ENCODE measurements at places on chromosomes 4 and X.

DNA sequence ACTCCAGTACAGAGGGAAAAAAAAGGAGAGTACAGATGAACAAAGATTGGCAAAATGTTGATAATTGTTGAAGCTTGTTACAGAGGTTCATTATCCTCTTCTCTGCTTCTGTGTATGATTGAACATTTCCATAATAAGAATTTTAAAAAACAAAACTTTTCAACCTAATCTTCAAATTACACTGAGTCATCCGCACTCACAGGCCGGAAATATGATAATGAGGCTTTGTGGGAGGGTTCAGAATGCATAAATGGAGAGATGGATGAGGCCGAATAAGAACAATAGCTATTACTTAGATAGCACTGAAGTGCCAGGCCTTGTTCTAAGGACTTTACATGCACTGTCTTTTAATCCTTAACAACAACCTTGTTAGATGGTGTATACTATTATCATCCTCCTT lies 4.6 kb upstream of the ERCC6L start:
- DNase-seq, result no peak

DNA sequence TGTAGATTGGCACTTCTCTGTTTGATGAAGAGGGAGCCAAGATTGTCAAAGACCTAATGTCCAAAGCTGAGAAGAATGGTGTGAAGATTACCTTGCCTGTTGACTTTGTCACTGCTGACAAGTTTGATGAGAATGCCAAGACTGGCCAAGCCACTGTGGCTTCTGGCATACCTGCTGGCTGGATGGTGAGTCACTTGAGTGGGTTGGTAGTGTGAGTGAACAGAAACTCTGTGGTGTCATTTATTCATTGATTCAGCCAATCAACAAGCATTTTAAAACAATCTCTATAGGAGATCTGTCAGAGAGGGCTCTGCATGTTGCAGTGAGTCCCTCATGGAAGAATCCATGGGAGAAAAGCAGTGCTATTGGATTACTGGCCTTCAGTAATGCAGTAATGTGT lies 16.3 kb downstream of the TAF9B start:
- DNase-seq, result no peak

- no peak for DNase-seq
Observed at GRCh38 chrX:129093706-129094105, 429.6 kb downstream of the SMARCA1 start.

- no peak for DNase-seq
Observed at GRCh38 chr4:163810755-163811154, 316.3 kb downstream of the TMA16 start.

- DNase-seq, result no peak
Observed at GRCh38 chr4:148557793-148558192, 115.6 kb upstream of the NR3C2 start.

DNA sequence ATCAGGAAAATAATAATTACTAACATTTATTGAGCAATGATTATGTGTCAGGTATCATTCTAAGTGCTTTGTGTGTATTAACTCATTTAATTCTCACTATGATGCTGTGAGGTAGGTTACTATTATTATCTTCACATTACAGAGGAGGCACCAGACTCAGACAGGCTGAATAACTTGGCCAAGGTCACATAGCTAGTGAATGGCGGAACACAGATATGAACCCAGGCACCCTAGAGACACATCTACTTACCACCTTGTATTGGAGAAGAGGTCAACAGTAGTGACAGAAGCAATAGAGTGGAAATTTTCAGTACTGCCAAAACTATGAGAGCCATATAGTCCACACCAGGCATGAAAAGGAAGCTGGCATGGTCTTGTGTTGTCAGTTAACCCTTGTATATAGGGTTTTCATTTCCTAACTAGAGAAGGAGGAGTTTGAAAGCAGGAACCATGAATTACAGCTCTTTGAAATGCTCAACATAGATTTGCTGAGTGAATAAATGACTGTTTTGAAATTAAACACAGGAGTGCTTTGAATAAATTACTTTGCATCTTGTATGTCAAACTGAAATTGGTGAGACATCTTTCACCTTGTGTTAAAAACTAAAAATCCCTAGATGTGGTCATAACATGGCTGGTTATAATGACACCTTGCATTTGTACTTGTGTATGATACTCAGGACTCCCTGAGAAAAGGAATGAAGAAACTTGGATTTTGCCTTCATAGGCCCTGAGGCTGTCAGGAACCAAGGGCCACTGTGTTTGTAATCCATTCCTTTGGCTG lies 71.8 kb downstream of the RTL9 start:
- no peak for DNase-seq

DNA sequence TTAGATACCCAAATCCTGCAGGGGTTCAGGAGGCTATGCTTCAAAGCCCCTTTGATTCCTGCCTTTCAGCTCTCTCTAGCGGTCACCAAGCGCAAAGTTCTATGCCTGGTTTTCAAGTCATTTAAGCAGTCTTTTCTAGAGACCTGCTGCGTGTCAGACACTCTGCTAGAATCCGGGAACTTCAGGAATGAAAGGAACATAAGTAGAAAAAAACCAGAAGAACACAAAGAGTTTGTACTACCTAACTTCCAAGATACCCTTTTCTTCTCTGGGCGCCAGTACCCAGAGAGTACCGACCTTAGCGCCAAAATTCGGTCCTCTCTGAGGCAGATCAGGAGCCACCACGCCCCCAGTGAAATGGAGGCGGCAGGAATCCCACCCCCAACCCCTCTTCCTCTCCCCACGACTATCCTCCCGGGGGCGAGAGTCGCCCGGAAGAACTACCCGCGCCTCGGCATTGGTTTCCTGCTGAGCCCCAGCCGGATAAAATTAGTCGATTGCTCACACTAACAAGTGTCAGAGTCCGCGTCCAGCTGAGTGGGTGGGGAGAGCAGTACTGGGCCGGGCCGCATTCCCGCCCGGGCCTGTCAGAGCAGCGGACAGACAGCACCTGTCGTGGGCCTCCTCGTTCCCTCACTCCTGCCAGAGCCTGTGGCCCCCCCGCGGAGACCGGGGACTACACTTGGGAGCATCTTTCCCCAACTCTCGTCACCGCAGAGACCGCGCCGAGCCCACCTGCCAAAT lies 78.8 kb downstream of the RLIM start:
- peak; percentile 18 for DNase-seq

- no peak for DNase-seq
Observed at GRCh38 chr4:102687982-102688433, 72.8 kb downstream of the MANBA start.

- no peak for DNase-seq
Observed at GRCh38 chr4:110106931-110107296, 91.5 kb downstream of the ELOVL6 start.

DNA sequence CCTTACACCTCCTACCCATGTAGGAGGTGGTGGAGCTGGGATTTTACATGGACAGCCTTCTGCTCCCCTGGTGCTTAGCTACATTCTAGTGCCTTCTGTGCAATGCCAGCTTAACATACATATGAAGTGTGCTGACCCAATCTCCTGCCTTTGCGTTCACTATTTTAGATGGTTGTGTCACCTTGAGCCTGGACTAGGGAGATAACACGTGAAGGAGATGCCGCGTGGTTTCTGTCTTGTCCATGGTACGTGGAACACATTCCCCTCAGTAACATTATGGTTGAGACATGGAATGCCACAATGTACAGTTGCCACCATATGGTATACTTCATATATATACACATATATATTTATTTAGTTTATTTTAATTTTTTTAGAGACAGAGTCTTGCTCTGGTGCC lies 54.0 kb downstream of the TBL1X start:
- no peak for DNase-seq

DNA sequence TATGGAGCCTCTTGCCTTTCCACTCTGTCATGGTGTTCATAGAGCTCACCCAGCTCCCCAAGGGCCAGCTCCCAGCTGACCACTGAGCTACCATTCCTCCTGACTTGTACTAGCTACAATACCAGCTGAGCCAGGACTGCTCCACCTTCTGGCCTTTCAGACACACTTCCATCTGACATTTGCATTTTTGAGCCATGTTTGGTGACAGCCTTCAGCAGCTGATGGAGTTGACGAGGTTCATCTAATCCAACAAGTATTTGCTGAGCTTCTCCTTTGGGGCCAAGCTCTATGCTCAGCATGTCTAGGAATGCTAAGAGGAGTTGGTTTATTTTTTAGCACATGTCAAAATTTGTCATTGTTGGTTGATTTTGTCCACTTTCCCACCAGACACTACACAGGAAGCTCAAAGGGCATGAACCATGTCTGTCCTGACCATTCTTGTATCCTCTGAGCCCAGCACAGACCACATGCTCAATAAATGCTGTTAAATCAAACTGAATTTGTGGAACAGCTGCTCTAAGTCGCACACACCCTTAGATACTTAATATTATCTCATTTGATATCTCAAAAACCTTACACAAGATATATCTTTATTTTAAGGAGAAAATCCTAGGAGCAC lies 142.6 kb upstream of the PPARGC1A start:
- no peak for DNase-seq

DNA sequence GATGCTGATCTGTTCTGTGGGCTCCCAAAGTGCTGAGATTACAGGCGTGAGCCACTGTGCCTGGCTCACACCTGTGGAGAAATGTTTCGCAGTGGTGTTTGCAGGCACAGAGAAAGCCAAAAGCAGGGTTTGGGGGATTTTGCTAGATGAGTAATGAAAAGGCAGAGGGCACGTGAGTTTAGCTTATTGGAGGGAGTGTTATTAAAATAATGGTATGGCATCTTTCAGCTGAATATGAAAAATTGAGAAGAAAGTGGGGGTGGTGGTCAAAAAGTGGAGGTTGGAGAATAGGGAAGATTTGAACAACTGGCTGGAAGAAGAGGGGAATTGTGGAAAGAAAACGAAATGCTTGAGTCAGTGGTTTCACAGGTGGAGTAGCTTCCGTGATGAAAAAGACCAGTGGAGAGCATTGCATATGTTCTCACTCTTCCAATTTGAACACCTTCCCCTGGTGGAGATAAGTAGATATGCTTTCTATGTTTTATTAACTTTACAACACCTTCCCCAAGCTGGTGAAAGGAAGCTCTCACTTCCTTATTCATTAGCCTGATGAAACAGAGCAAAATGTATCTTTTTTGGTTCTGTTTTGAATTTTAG lies 1.1 kb upstream of the CHST7 start:
- no peak for DNase-seq

GRCh38 chr4:8847331-8847730 lies 24.3 kb downstream of the HMX1 start:
- no peak for DNase-seq

DNA sequence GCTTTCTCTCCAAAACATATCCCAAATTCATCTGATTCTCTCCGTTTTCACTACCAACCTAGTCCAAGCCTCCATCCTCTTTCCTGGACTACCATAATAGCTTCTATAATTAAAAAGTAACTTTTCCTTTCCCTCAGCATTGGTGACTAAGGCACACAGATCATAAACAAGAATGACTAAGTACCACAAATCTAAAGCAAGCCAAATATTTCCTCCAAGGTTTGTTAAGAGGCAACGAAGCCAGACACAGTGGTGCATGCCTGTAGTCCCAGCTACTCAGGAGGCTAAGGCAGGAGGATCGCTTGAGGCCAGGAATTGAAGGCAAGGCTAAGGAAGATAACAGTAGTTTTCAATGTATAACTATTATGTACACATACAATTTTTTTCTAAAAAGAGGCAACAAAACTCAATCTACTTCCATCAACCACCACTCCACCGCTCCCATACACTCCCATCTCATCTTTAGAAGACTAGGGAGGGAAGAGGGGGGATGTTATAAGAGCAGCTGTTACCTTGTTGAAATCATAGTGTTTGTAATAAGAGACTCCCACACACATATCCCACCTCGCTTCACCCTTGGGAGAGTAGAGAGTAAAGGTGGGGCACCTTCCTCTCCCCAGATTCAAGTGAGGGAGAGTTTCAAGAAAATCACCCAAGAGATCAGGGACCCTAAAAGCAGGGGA lies 4.2 kb upstream of the JCHAIN start:
- DNase-seq, result no peak

GRCh38 chrX:48978226-48978625 lies 6.6 kb upstream of the KCND1 start:
- DNase-seq, result no peak

- DNase-seq, result no peak
Observed at GRCh38 chr4:11869191-11869870, 440.6 kb upstream of the HS3ST1 start.

- DNase-seq, result no peak
Observed at GRCh38 chr4:86586626-86587380, 7.3 kb upstream of the PTPN13 start.

DNA sequence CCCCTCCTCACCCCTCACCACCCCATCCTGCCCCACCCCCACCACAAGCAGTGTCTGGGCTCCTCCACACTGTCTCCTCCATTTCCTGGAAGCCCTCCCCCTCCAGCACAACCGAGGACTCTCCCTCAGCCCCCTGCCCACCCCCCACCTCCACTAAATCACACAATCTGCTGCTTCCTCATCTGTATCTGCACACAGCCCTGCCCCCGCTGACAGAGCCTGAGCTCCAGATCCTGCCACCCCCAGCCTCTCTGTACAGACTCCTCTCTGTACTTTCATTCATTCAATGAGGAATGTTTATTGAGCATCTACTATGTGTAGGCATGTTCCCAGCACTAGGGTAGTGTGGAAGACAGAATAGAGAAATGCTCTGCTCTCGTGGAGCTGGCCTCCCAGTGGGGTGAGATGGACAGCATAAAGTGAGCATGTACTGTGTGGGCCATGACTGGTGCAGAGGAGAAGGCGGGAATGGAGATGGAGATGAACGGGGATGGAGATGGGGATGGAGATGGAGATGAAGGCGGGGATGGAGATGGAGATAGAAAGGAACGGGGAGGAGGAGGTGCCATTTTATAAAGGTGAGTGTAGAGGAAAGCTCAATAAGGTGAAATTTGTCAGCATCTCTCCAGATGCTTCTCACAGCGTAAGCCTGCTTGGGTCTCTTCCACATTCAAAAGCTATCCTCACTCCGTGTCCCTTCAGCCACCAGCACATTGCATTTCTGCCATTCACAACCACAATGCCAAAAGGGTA lies 2.5 kb upstream of the PPP2R2C start:
- DNase-seq, result no peak

DNA sequence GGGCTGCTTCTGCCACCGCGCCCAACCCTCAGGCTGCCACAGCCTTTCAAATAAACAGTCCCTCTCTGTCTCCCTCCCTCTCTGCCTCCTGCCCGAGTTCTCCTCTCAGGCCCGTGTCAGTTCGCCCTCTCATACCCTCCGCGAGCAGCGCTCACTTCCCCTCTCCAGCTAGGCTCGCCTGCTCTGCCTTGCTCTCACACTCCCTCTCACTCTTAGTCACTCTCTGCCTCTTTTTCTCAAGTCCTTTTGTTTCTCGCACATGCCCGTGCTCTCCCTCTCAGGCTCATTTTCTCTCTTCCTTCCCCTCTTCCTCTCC lies 3.2 kb downstream of the EFNB1 start:
- DNase-seq, result no peak

DNA sequence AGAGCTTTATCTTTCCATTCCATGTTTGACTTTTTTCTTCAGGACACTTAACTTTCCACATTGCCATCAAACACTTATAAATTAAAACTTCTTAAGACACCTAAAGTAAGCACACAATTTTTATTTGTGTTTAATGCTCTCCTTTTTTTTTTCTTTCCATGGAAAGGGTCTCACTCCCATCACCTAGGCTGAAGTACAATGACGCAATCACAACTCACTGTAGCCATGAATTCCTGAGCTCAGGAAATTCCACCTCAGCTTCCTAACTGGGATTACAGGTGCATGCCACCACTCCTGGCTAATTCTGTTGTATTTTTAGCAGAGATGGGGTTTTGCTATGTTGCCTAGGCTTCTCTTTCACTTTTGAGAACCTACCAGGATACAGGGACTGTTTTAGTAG lies 7.3 kb downstream of the SMR3A start:
- DNase-seq, result no peak

Measured in activated gamma-delta T cell treated with Interleukin-2 at 50 U/mL for 16 hours (primary cell).